ENCODE measurements at places on chromosomes 3 and 15.

- peak; percentile 48 for DNase-seq
Observed at GRCh38 chr3:37973246-37974054, 17.1 kb upstream of the VILL start.

DNA sequence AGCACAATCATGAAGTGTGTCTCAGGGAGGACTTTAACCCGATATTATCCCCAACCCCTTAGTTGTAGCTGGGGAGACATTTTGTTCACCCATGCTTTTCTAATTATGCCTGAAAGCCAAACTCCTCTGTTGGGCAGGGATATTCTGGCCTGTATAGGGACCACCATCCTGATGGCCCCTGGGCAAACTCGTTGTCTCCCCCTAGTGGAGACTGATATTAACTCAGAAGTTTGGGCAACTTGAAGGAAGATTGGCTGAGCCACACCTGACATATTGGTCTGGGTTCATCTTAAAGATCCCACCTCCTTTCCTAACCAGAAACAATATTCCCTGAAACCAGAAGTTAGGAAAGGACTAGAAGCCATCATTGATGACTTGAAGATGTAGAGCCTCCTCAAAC lies 42.3 kb downstream of the TM4SF18 start:
- DNase-seq, result no peak

DNA sequence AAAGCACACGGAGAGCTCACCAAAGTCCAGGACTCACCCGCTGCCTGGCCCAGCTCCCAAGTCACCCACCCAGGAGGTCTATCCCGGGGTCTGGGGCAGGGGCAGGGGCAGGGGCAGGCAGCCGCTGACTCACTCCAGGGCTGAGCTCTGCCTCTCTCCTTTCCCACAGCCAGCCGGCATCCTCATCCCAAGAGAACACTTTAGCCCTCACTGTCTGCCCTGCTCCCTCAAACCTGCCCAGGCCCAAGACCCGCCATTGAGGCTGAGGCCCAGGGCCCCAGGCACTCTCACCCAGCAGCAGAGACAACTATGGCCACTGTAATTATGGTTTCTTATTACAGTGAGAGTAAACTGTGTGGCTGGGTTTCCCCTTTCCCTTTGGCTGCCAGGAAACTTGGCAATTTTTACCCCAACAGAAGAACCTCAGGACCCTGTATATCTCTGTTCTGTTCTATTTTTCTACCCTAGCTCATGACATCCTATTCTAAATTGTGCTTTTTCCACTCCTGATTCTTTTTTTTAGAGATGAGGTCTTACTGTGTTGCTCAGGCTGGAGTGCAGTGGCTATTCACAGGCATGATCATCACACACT lies 53.0 kb downstream of the IQSEC1 start:
- no peak for DNase-seq

- DNase-seq, result no peak
Observed at GRCh38 chr3:144237351-144237750, 265.7 kb downstream of the DIPK2A start.

- DNase-seq, result no peak
Observed at GRCh38 chr15:101505610-101506337, 16.3 kb upstream of the PCSK6 start.

- peak; percentile 79 for DNase-seq
Observed at GRCh38 chr3:23580096-23580713, 225.6 kb upstream of the UBE2E1 start.

DNA sequence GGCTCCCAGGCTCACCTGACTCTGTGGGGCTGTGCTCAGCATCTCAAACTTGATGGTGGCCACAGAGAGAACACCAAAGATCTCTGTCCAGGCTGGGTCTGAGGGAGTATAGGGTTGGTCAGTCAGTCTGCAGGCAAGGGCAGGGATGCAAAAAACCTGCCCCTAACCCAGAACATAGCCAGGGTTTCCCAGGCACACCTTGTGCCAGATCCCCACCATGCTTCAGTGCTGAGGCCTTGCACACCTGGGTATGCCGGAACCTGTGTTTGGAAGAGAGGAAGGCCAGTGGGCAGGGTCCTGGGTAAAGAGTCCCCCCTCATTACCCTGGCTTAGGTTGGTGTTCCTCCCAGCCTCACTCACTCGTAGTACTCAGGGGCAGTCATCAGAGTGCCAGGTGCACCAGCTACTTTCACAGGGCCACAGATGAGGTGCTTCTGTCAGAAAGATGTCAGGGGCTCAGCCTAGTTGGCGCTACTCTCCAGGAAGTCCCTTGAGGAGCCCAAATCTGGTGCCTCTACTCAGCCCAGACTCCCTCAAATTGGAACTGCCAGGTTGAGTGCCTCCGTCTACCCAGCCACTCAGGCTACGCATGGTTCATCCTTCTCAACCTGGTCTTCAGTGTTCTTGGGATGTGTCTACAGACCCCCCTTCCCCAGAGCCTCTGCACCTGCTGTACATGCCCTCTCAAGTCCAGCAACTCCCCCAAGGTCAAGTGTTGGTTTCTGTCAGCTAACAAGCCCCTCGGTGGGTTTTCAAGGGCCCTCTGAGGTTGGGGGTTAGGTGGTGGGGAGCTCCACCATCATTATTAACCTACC lies 1.8 kb downstream of the DALRD3 start:
- DNase-seq, result no peak

GRCh38 chr15:98654790-98655360 lies 6.5 kb downstream of the IGF1R start:
- no peak for DNase-seq

DNA sequence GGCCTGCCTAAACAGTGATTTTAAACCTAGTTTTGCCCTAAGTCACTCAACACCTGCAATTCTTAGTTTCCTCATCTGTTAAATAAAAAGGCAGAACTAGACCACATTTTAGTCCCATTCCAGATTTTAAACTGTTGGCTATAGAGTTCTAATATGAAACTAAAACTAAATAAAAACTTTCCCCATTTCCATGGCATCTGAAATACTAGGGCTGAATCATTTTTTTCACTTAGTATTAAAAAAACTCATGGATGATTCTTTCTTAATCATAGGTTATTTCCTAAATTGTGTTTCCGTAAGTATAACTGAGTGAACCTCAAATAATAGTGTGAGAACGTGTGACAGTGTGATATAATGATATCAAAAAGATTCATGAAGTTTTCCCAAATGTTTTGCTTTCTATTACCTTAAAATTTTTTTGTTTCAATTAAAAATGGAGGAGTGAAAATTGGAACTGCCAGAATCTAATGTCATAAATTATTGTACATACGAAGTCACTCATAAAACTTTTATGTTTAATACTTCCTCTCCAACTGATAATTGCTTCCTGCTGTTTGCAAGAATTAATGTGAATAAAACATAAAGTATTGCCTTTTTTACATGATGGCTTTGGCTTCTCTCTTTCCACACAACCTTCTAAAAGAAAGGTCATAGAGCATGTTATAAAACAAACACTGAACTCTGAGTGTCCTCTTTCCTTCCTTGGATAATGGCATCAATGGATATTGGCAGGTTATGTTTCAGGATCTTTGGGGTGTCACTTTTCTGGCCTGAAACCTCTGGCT lies 315.1 kb upstream of the MME start:
- DNase-seq, result peak; percentile 30
